ENCODE measurements at places on chromosomes 1 and 21. TPM values are rescaled to one million over a fixed set of nuclear protein-coding genes. Genes with fewer than 3 reads are reported as not detected.

Gene RCSD1
- total RNA-seq = 0.26 TPM

Gene OR10Z1
- not detected for total RNA-seq

Gene ADAMTS5
- 7.1 TPM for total RNA-seq

Gene CELSR2
- 1.5 TPM for total RNA-seq

Gene ARMH1
- total RNA-seq = 0.37 TPM

Gene APCS
- total RNA-seq = not detected

Gene CFHR3
- total RNA-seq = not detected

Gene GNAT2
- 0.19 TPM for total RNA-seq

Gene KRTAP20-4
- not detected for total RNA-seq

Measured in aortic smooth muscle cell (primary cell).